NCI-H1092 (cell line): ENCODE measurements at places on chromosomes 7 and 10.

DNA sequence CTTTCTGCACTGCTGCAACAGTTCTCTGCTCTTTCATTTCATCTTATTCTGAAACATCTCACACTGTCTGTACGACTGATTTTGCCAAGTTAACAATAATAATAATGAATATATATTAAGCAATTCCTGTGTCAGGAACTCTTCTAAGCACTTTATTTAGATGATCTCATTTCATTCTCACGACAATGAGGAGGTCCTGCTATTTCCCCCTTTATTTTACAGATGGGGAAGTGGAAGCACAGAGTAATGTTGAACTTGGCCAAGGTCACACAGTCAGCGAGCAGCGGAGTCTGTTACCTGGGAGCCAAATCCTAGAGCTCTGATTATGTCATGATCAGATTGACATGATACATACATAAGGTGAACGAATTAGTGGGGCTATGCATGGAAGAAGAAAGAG lies 5.8 kb downstream of the MRC1 start:
- no peak for DNase-seq

- no peak for DNase-seq
Observed at GRCh38 chr10:73209705-73210104, 37.4 kb downstream of the DNAJC9 start.

DNA sequence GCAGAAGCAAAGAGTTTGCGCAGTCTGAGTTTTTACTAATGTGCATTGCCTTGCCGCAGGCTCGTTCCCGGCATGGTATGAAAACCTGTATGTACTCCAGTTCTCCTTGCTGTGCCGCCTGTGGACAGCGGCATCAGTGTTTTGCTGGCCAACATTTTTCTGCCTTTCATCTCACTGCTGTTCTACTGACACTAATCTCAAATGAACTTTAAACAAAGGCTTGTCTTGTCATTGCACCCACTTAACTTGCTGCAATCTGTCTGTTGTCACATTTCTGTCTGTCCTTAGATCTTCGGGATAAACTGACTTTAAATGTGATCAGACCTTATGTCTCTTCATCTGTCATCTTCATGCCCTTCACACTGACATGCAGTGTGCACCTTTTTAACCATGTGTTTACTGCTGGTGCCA lies 71.7 kb upstream of the ZNRF2 start:
- no peak for DNase-seq

GRCh38 chr10:43983856-43984271 lies 335.2 kb upstream of the ZNF32 start:
- no peak for DNase-seq

GRCh38 chr10:2543142-2543886 lies 524.0 kb upstream of the PFKP start:
- DNase-seq = no peak
